Stimulated activated CD8-positive, alpha-beta memory T cell treated with anti-CD3 and anti-CD28 coated beads, Interleukin-15, amount 100 ng/mL, for 4 hours (primary cell): ENCODE measurements at places on chromosomes 4 and X.

DNA sequence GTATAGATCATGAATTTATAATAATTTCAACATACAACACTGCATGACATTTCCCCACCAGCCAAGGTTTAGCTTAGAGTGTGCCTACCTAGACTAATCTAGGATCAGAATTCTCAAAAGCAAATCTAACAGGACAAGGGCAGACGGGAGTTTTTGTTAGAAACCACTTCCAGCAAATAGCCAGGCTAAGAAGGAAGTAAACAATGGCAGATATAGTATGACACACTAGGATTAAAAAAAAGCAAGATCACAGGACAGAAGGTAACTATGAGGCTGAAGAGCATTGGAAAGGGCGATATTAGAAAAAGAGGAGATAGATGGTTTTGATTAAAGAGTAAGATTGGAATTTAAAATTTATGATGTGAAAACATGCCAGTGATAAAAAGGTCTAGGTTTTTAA, 124.8 kb downstream of the LRBA start:
- DNase-seq = no peak

GRCh38 chr4:145936997-145937901, 1.4 kb downstream of the ZNF827 start:
- DNase-seq = peak; percentile 27

DNA sequence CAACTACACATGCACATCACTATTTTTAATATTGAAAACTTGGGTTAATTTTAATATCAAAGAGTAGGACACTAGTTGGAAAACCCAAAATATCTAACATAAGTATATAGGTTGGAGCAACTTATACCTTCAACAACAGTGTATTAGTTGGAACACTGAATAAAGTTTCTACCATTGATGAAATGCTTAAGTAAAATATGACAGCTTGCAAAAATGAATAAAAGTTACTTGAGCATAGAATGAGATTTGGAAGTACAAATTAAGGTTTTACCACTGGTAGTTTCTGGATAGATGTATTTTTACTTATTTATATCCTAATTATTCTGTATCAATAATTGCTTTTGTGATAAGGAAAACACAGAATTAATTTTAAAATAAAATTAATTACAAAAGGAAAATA, 1079.6 kb downstream of the ADGRL3 start:
- no peak for DNase-seq

DNA sequence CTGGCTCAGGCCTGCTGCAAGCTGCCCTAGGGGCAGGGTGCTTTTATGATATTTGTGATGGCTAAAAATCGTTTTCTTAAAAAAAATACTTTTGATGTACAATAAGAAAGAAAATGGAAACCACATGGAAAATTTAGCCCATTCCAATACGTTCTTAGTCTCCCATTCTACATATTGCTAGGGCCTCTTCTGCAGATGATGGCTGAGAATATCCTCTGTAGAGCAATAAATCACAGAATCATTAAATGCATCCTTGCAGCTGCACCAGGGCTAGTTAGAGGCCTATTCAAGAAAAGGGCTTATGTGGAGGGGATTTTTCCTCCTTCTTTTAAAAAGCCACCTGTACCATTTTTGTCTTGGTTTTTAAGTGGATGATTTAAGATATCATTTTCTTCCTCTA, 97.6 kb upstream of the C1GALT1C1 start:
- no peak for DNase-seq

GRCh38 chrX:31649201-31649600, 577.4 kb upstream of the FTHL17 start:
- DNase-seq = no peak

DNA sequence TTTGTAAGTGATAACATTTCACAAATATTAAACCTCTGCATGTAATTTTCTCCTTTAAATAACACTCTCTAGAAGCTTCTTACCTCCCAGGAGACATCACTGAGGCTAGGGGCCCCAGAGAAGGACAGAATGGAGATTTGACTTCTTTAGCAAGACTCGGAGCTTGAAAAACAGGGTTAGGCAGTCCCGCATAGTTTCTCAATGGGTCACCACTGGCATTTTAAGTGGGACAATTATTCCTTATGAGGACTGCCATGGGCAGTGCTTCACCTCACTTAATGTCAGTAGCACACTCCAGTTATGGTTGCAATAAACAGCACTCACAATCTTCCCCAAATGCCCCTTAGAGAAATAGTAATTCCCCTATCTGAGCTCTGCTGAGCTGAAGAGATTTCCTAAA, 66.7 kb upstream of the NOCT start:
- no peak for DNase-seq

- no peak for DNase-seq
Observed at GRCh38 chr4:78145622-78146021, 88.5 kb downstream of the FRAS1 start.

GRCh38 chrX:132489578-132490419, 961 bp upstream of the MBNL3 start:
- DNase-seq = no peak

DNA sequence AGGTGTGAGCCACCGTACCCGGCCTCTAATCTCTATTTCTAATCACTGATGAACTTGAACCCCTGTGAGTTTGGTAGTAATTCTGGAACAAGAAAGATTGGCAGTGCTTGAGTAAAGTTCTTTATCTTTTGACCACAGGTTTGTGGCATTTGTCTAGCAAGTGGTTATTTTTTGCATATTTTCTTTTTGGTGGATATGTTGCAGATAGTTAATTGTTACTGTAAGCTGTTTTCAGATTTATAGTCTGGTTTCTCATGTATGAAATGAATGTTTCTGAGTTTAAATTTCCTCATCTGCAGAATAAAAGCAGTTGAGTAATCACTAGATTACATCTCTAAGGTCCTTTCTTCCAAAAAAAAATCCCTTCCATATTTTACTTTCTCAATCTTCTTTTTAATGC, 105.2 kb downstream of the GASK1B start:
- no peak for DNase-seq

DNA sequence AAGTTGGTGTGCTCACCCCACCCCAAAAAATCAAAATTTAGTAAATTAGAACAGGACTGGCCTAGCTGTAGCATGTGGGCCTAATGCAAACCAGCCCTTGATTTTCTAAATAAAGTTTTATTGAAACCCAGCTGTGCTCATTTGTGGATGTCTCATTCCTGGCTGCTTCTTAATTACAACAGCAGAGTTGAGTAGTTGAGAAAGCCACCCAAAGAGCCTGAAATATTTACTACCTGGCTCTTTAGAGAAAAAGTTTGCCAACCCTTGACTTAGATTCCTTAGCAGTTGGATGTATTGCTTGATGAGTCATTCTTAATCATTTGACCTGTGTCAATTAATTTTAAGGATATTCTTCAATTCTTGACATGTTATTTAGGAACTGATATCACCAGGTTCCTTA, 168.3 kb upstream of the PUDP start:
- no peak for DNase-seq

DNA sequence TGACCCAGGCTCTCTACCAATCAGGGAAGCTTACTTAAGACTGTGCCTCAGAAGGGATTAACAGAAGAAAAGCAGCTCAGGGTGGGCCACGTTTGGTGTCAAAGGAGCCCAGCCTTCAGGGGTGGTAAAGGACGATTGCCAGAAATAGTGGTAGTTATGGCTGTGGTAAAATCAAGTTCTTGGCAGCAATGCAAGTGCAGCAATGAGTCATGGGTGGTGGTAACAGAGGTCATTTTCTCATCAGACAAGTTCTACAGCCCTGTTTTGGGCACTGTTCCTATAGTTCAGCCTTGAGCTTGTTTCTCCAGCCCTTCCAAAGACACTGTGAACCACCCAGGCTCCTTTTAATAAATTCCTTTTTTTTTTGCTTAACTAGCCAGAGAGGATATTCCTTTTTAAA, 120.3 kb downstream of the EFHC2 start:
- no peak for DNase-seq

DNA sequence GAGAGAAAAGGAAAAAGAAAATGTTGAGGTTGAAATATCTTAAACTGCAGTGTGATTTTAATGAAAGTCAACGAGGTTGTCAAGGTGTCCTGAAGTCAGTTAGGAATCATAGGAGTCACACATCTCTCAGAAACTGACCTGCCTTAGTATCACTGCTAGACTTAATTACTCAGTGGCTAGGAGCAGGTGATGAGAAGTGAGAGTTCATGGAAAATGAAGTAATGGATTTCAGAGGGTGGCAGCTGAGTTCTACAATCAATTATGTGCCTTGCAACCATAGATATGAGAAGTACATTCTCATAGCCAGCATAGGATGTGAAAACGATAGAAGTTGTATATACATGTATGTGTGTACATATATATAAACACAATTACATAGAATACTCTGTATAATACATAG, 1269.7 kb downstream of the FSTL5 start:
- DNase-seq = no peak

DNA sequence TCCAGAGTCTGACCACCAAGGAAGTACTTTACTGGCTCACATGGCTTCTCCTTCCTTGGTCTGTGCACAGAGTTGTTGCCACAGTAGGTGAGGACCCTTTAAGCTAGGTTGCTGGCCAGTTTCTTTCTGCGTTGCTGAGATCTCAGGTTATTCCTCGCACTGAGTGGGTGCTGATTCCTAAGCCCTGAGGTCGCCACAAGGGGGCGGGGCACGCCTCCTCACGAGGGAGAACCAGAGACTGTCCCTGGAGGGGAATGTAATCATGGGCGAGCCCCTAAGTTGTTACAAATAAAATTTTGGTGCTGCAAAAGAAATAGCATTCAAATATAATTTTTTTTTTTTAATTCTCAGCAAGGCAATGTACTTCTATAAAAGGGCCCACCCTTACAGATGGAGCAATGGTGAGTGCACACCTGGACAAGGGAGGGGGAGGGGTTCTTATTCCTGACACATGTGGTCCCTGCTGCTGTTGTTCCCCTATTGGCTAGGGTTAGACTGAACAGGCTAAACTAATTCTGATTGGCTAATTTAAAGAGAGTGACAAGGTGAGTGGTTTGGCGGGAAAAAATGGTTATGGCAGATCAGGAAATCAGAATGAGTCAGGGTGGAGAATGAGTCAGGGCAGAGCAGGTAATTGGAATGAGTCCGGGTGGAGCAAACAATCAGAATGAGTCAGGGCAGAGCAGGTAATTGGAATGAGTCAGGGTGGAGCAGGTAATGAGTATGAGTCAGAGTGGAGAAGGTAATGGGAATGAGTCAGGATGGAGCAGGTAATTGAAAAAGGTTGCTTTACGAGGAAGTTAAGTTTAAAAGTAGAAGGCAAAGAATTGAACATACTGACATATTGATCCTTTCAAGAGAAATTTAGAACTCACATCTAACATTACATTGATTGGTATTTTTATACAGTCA, 107.5 kb downstream of the VSIG4 start:
- no peak for DNase-seq
